ENCODE measurements at places on chromosomes 2 and 18.

DNA sequence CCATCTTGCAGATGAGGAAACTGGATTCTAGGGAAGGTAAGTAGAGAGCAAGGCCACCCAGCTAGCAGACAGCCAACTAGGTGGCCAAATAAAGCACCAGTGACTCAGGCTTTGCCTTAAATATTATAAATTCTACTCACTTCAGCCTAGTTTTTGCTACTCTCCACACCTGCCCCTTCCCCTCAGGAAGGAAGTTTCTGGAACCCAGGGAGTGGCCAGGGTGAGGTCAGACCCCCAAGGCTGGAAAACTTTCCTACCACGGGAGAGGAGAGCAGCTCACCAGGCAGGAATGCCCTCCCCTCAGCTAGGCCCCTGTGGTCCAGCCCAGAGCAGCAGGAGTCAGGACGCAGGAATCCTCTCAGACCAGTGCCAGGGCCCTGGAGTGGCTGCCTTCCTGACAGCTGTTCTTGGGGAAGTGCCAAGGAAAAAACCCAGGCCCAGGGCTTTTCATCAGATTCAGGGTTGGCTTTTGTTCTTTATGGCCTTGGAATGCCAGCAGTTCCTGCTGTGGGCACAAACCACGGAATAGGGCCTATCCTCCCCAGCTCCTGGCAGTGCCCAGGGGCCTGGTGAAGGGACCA lies 5.1 kb upstream of the PAX8 start:
- peaks cover 2% of the 10 kb centered on the region for H3K4me1 ChIP-seq
- H3K27me3 ChIP-seq: peaks cover 86% of the 10 kb centered on the region
- no peak overlapping the region for H3K4me3 ChIP-seq
- H3K27ac ChIP-seq: no peak overlapping the region
- H3K36me3 ChIP-seq: no peaks in the 10 kb centered on the region

DNA sequence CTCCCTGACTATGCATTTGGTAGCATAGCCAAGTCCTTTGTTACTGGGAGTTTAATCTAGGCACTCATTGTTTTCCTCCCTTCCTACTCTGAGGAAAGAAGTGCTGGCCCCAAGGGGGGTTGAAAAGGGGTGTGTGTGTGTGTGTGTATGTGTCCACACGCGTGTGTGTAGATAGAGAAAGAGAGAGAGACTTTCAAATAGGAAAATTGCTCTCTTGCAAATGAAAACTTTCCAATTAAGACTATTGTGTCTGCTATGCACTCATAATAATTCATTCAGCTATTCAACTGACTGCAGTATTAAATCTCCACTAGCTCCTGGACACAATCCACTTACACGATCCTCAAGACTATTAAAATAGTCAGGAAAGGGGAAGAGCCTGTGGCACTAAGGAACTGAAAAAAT lies 92.9 kb upstream of the CSRNP3 start:
- H3K4me1 ChIP-seq: peaks cover 25% of the 10 kb centered on the region
- no peak overlapping the region for H3K27ac ChIP-seq
- H3K4me3 ChIP-seq: no peak overlapping the region
- H3K36me3 ChIP-seq: no peaks in the 10 kb centered on the region
- peaks cover 10% of the 10 kb centered on the region for H3K27me3 ChIP-seq

DNA sequence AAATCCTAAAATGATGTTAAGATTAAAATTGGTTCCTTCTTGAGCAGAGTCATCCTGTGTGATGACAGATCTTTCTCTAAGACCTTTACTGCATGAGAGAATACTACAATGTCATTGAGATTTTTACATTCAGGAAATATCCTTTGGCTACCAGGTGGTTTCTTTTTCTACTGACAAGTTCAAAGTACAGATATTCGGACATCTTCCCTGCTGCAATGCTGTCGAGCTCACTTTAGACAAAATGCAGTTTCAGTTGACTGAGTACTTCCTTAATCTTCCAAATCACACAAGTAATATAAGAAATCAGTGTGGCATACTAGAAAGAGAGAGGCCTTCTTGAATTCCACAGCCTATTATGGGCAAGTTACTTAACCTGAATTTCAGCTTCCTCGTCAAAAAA lies 207.9 kb upstream of the ACVR2A start:
- peak overlapping the region; percentile 89 for H3K27ac ChIP-seq
- no peak for DNase-seq
- peaks cover 22% of the 10 kb centered on the region for H3K4me1 ChIP-seq
- no peaks in the 10 kb centered on the region for H3K27me3 ChIP-seq

GRCh38 chr2:149662556-149662955 lies 75.0 kb upstream of the MMADHC start:
- H3K27me3 ChIP-seq: no peaks in the 10 kb centered on the region
- no peak for DNase-seq
- no peak overlapping the region for H3K4me3 ChIP-seq
- peak overlapping the region; percentile 19 for H3K27ac ChIP-seq
- peaks cover 41% of the 10 kb centered on the region for H3K4me1 ChIP-seq

GRCh38 chr2:12031866-12032265 lies 285.4 kb downstream of the LPIN1 start:
- H3K4me1 ChIP-seq: peaks cover 10% of the 10 kb centered on the region
- H3K4me3 ChIP-seq: no peak overlapping the region
- DNase-seq: no peak
- no peaks in the 10 kb centered on the region for H3K27me3 ChIP-seq
- no peaks in the 10 kb centered on the region for H3K36me3 ChIP-seq
- no peak overlapping the region for H3K27ac ChIP-seq

DNA sequence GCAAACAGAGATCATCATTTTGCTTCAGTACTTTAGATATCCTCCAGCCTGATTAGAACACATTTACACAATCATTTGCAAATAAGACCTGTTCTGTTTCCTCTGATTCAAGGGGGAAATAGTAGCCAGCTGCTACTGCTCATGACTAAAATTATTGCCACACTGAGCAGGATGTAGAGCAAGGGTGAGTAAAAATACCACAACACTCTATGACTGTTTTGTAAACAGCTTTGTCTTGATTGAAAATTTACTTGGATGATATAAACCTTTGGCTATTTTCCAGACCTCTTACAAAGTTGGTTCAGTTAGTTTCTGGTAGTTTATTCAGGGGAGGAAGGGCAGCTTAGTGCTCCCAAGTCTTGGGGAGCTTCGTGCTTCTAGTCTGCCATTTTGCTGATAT lies 286.4 kb upstream of the CNTNAP5 start:
- no peak for DNase-seq
- H3K4me1 ChIP-seq: no peaks in the 10 kb centered on the region
- H3K4me3 ChIP-seq: no peak overlapping the region
- H3K27me3 ChIP-seq: no peaks in the 10 kb centered on the region

DNA sequence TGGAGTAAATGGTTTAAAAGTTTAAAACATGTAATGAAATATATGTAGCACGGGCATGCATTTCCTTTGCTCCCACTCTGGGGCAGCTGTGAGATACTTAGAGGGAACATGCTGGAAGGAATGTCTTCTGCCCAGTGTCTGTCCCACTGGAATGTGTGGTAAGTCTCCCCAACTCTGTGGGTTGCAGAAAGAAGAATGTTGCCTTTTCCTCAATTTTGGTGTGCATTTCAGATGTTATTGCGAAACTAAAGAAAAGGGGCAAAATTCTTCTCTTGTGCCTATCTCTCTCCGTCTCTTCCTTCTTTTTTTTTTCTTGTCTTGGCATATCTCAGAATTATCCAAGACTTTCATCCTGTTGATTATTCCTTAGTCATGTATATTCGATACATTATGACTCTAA lies 201.1 kb downstream of the SH3RF3 start:
- H3K27me3 ChIP-seq: peaks cover 35% of the 10 kb centered on the region
- DNase-seq: no peak
- H3K36me3 ChIP-seq: no peaks in the 10 kb centered on the region
- no peak overlapping the region for H3K4me3 ChIP-seq
- no peak overlapping the region for H3K27ac ChIP-seq

- H3K4me1 ChIP-seq: peaks cover 23% of the 10 kb centered on the region
- peaks cover 7% of the 10 kb centered on the region for H3K27me3 ChIP-seq
- H3K4me3 ChIP-seq: no peak overlapping the region
- no peak for DNase-seq
- H3K27ac ChIP-seq: no peak overlapping the region
Observed at GRCh38 chr18:63140038-63140450, 179.5 kb downstream of the BCL2 start.

GRCh38 chr18:13594551-13594950 lies 131.8 kb downstream of the FAM210A start:
- H3K4me3 ChIP-seq: no peak overlapping the region
- H3K4me1 ChIP-seq: no peaks in the 10 kb centered on the region
- no peak for DNase-seq
- H3K36me3 ChIP-seq: peaks cover 21% of the 10 kb centered on the region
- no peaks in the 10 kb centered on the region for H3K27me3 ChIP-seq

GRCh38 chr18:13684546-13684945 lies 41.8 kb downstream of the FAM210A start:
- no peak overlapping the region for H3K27ac ChIP-seq
- peaks cover 15% of the 10 kb centered on the region for H3K36me3 ChIP-seq
- DNase-seq: no peak
- peaks cover 15% of the 10 kb centered on the region for H3K4me1 ChIP-seq
